ENCODE measurements at places on chromosomes 7 and 10.

DNA sequence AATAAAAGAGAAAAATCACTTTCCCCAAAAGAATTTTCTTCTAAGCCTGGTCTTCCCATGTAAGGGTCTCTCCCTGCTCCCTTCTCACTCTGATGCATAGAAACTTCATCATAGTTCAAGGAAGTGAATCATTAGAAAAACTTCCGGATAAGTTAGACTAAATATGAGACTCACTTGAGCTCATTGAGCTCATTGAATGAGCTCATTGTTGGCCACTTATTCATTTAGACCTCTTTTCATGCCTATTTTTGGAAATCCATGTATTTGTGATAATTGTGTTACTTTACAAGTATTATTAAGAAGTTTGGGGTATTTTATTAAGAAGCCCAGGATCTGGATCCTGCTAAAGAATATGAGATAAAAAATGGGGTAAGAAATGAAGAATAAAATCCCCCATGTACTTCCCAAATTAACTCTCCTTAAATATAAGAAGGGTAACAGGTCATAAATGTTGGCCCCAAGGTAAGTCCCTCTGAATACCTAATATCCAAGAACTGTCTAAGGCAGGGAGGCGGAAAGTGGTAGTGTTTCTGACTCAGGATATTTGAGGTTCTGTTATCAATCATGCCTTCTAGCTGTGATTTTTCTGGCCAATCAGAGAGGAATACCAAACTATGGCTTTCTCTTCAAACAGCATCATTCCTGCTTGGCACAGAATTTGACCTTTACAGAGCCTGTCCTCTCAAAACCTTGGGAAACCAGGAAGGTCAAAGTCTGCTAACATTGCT, 236.5 kb upstream of the PTN start:
- DNase-seq: no peak

DNA sequence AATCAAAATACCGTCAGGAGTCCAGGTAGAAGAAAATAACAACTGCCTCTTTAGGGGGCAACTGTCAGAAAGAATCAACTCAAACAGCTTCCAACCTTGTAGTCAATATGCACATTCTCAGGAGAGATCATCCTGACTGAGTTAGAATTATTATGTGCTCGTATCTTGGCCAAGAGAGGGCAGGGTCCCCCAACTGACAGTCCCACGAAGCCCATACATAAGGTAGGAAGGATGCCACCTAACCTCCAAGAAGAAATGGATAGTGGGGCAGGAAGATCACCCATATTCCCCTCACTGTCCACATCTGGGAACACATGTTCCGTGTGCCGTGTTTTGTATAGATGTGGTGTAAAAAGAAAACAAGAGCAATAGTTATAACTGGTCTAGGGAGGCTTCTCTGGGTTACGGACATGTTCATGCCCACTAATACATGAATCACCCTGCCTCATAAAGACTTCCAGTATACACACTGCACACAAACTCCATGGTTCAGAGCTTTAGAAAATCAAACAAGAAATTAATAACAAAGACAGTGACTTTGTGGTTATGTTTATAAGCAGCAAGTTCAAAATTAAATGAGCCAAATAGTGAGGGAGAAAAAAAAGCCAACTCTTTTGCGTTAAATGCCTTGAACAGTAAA, 295.6 kb downstream of the FGFR2 start:
- DNase-seq: no peak

DNA sequence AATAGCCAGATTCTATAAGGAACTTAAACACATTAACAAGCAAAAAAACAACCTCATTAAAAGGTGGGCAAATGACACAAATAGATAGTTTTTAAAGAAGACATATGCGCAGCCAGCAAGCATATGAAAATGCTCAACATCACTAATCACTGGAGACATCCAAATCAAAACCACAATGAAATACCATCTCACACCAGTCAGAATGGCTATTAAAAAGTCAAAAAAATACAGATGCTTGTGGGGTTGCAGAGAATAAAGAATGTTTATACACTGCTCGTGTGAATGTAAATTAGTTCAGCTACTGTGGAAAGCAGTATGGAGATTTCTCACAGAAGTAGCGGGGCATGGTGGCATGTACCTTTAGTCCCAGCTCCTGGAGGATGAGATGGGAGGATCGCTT, 164.0 kb downstream of the CHRM2 start:
- DNase-seq: no peak

DNA sequence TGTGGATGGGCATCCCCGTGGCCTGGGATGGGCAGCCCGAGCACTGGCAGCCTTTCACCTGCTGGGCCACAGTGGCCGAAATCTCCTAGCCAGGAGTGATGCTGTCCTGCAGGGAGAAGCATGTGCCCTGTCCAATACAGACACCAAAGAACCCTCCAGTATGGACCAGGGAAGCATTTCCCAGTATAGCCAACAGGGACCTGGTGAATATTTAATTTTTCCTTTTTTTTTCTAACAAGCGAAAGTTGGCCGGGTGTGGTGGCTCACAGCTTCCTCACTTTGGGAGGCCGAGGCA, 11.0 kb downstream of the IMPDH1 start:
- no peak for DNase-seq

DNA sequence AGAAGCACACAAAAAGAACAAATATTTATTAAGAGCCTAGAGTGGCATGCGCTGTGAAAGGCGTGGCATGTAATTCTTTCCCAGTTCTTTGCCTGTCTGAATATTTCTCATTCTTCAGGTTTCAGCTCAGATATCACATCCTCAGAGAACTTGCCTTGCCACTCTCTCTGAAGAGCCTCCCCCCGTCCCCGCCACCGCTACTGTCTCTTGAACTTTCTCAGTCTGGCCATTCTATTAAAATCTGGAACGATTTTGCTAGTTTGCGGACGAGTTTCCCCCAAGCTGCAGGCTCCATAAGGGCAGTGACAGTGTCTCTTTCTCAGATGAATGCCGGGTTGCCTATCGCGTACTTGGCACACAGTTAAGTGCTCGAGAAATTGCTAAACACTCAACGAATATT, 787 bp upstream of the PLEKHA1 start:
- DNase-seq: no peak

GRCh38 chr7:75656740-75657139, 82.0 kb downstream of the HIP1 start:
- no peak for DNase-seq
